Right ventricle myocardium superior (tissue), 1 donor: ENCODE measurements at places on chromosomes 4 and X.

DNA sequence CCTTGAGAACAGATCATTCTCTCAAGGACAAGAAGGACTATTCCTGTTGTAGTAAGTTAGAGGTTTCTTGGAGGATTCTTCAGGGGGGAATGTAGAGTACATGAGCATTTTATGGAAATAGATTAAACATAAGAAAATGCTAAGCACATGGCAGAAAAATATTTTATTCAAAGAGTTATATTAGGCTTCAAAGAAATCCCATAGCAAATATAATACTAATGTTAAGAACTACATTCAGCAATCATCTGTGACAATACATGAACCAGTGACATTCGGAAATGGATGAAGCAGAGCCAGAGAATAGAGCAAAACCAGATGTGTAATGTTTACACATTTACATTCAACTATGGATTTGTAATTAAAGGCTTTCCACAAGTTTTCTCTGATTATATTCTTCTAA is 288.6 kb downstream of the NAF1 start:
- no peak for DNase-seq

- DNase-seq = no peak
Measured at GRCh38 chrX:39508300-39508692, 589.5 kb downstream of the BCOR start.

DNA sequence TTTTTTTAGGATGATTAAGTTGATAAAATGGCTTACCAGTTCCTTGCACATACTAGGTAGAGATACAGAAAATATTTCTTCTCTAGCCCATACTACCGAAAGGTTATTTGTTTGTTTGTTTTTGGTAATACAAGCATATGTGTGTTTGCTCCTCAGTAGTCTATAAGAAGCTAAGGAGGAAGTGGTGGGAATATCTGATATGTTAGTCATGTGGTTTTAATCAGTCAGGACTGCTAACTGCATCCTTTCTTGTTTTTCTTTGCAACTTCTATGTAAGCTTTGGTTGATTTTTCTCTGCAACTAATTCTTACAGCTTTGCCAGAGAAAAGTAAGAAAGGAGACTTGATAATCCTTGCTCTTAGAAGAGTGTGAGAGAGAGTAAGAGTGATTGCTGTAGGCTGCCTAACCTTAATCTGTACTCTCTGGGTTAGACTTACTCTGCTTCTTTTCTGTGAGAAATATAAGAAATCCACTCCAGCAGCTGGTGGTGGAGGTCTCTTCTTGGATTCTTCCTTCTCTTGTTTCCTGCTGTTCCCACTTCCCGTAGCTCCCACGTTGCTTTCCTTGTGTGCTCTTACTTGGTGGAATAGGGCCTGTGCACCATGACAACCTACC is 28.3 kb downstream of the SEPTIN11 start:
- DNase-seq = no peak

GRCh38 chrX:12947545-12948235 is 27.2 kb upstream of the TMSB4X start:
- DNase-seq = no peak

GRCh38 chr4:8856835-8857621 is 14.6 kb downstream of the HMX1 start:
- DNase-seq = peak; percentile 20

DNA sequence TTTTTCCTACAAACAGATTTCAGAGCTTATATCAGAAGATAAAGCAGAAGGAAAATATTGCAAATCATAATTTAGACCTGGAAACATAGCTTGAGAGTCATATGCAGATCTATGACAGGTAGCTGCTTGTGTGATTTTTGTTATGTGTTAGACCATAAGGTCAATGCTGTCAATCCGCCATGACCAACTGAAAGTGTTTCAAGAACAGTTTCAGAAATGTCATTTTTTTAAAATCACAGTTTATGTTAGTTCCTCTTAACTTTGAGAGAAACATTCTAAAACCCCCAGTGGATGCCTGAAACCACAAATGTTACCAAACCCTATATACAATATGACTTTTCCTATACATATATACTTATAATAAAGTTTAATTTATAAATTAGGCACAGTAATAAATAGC is 391.3 kb upstream of the FAM241A start:
- no peak for DNase-seq

GRCh38 chr4:55385201-55385649 is 10.5 kb upstream of the TMEM165 start:
- DNase-seq = no peak

DNA sequence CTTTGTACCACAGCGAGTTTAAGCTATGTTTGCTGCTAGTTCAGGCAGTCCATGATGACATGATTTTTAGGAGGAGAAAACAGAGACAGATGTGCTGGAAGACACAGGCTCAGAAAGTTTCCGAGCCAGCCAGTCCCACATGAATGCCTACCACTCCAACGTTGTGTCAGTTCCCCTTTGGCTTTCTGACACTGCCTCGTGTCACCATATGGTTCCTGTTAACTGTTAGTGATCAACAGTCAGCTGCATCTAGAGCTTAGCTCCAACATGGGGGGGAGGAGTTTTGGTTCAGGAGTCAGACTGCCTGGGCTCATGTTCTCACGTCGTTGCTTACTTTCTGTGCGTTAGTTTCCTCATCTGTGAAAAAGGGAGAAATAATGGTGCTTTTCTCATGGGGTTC is 343.7 kb downstream of the MID1IP1 start:
- DNase-seq = no peak

GRCh38 chr4:119286377-119287002 is 35.4 kb downstream of the FABP2 start:
- DNase-seq = no peak

DNA sequence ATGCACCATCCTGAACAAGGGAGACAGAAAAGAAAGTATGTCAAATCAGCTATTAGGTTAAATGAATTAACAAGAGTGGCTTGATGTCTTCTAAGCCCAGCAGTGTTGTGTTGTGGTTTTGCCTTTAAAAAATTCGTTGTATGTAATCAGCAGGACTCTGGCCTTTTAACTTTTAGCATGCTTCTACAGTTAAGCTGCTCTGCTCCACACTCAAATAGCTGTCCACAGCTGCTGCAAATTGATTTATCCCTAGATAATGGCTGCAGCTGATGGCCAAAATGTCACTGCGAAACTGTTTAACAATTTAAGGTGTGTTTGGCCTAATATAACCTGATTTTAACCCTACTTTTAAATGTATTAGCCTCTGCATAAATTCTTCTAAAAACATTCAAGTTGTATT is 85.8 kb downstream of the CXXC4 start:
- no peak for DNase-seq

DNA sequence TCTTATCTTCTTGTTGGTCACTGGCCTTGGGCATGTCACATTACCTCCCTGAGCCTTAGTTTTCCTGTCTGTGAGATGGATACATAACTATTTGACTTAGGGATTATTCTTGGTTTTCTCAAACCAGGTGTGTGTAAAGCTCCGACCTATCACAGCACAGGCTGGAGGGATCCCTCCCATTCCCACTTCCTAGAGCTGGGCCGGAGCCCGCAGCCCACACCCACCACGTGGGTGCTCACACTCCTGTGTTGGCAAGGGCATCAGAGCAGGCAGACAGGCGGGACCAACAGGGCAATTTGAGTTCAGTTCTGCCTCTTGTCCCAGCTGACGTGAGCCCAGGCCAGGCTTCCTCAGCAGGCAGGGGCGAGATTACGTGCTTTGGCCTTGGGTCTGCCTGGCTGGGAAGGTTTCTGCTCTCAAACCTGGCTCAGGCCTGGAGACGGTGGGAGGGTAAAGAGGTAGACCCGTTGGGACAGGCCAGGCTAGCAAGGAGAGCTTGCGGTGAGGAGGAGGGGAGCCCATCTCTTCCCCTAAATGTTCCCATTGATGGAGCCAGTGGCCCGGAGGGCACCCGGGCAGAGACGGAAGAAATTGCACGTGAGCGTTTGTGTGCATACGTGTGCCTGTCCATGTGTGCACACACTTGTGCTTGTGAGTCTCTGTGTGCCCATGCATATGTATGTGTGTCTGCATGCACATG is 734 bp upstream of the SH3TC1 start:
- DNase-seq = no peak

GRCh38 chrX:36336751-36337150 is 417.2 kb downstream of the CFAP47 start:
- DNase-seq = no peak

- no peak for DNase-seq
Measured at GRCh38 chr4:31343061-31343460, 622.9 kb downstream of the PCDH7 start.

DNA sequence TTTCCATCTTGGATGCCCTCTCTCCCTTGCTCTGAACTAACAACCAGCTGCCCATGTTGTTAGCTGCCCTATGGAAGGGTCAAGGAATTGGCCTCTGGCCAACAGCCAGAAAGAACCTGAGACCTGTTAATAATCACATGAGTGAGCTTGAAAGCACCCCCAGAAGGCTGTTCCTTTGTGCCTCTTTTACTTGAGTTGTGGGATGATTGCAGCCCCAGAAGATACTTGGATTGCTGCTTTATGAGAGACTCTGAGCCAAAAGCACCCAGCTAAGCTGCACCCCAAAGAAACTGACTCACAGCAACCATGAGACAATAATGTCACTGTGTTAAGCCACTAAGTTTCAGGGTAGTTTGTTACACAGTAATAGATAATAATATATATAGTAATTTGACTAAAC is 73.3 kb downstream of the FRYL start:
- no peak for DNase-seq

DNA sequence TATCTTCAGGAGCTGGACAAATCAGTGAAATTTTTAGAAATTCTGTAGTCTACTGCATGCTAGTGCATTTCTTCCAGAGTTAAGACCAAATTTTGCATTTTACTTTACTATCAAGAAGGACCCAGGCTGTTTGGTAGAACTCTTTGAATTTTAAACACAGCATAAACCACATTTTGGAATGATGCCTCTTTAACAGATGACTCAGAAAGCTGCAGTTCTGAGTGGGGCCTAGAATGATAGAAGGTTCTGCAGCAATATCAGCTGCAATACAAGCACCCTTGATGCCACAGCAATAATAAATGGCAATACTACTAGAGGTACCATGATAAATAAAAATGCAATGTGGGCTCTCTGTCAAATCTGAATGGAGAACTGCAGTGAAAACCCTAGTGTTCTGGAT is 198.7 kb downstream of the TMA16 start:
- DNase-seq = no peak

- DNase-seq = no peak
Measured at GRCh38 chr4:62627671-62628070, 1427.5 kb downstream of the ADGRL3 start.

GRCh38 chr4:20370274-20370673 is 118.6 kb downstream of the SLIT2 start:
- DNase-seq = no peak

GRCh38 chr4:140046016-140046415 is 108.0 kb downstream of the MAML3 start:
- DNase-seq = no peak

- no peak for DNase-seq
Measured at GRCh38 chrX:108763559-108763958, 27.2 kb upstream of the IRS4 start.

GRCh38 chrX:119696251-119696890 is 3.4 kb upstream of the SEPTIN6 start:
- no peak for DNase-seq

DNA sequence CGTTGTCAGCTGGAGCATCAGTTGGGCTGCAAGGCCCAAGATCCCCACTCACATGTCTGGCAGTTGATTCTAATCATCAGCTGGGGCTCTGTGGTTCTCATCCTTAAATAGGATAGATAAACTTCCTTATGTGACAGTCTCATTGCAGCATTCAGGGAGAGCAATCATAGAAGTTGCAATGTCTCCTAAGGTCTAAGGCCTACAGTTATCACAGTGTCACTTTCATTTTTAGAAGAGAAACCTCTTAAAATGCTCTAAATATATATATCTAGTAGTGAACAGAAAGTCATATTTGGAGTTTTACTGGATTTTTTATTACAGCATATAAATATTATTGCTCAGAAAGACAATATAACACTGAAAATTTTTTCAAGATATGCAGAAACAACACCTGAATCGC is 226.0 kb upstream of the PPP1R2C start:
- DNase-seq = no peak

DNA sequence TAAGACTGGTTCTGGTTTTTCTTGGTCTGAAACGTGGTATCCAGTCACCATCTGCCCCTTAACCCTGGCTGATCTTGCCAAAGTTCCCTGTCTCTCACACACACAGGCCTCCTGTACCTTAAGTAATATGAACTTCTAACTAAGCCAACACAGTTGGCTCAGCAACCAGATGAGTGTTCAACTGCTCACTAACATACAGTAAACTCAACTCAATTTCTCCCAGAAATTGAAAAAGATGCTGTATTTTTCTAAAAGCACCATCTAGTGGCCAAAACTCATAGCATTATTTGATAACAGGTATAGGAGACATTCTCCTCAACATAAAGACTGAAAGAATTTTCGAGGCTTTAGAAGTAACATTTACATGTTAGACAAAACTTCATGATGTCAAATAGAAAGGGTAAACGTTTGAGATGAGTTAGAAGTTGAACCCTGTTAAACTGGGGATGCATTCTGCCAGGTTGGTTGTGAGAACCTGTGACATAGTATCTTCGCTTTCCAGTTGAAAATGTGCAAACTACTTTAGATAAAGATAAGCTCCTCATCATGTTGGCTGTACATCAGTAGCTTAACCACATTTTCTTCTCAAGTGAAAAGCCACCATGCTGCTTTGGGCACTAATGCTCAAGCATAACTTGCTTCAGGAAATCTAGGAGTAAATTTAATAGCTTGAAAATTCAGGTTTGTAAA is 31.2 kb downstream of the CCNI start:
- no peak for DNase-seq

DNA sequence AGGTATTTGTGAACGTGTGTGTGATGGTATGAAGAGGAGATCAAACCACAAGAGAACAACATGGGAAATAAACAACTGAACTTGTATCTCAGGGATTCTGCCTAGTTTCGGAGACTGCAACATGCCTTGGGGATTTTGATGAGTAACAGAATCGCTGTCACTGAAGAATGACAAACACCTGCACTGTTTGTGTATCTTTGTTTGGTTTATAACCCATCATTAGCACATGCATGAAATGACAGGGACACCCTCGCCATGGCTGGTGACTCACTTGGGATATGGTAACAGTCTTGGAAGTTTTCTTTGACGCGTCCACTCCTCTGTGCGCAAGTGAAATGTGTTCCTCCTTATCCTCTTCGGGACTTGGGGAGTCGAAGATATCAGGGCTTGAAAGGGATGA is 30.3 kb upstream of the MAP3K15 start:
- no peak for DNase-seq

GRCh38 chr4:140971077-140971792 is 162.0 kb downstream of the RNF150 start:
- DNase-seq = no peak

GRCh38 chr4:53987761-53988171 is 76.6 kb downstream of the CHIC2 start:
- no peak for DNase-seq

DNA sequence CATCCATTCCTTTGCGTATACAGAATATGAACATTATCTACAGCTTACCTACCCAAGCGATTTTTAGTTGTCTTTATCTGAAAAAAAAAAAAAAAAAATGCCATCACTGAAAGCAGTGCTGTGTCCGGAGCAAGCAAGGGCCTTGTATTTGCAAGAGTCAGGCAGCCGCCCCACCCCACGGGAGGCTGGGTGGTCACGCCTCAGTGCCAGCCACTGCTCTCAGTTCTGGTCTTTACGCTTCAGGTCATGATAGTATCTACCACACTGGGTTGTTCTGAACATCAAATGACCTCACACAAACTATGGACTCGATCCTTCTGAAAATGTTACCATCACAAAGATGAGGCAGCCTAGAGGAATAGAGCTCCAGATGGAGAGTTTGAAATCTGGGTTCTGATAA is 62.7 kb upstream of the HELT start:
- no peak for DNase-seq
